ENCODE measurements at places on chromosomes 7 and 10.

DNA sequence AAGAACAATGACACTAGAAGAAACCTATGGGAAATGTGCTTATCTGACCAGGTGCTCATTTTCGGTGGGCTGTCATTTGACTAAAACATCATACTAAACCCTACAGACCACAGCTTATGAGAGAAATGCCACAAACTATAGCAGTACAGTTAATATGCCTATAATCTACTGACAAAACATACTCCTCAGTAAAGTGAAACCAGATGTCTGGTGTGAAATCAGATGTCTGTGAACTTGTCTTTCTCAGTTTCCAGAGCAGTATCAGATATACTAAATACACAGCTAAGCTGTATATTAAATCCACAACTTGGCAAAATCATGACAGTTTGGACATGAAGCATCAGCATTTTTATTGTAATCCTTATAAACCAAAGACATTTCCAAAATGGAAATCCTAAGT is 3.3 kb downstream of the IMMP2L start:
- DNase-seq = no peak

- DNase-seq = no peak
Observed at GRCh38 chr7:16730937-16731336, 22.6 kb upstream of the TSPAN13 start.

DNA sequence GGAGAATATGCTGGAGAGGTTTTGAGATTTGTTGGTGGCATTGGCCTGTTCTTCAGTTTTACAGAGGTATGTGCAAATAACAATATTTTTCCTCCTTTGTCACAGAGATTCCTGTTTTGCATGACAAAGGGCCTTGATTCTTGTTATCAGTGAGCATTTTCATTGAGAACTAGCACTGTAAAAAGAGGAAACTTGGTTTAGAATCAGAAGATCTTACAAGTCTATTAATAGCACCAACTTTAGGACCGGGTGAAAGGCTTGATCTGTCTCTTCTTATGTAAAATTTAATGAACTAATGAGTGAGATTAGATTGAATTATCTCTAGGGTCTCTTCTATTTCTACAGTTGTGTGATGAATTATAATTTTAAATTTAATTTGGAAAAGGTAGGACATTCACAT is 25.5 kb downstream of the TSPAN13 start:
- no peak for DNase-seq

- no peak for DNase-seq
Observed at GRCh38 chr10:131775433-131775832, 125.4 kb upstream of the PPP2R2D start.

GRCh38 chr7:47304727-47305719 is 276.9 kb downstream of the TNS3 start:
- no peak for DNase-seq

DNA sequence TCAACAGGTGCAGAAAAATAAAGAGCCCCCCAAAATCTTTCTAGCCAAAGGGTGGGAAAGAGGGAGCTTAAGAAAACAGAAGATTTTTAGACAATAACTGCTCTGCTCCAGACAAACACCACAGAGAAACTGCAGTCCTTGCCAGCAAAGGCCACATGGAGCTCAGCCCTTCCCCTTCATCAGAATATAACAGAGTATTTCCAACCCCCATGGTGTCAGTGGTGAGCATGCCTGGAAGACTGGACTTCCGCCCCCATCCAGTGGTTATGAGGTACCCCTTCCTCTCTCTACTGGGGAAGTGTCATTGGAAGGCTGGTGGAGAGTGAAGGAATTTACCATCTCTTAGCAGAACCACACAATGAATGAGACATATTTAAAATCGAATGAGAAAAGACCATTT is 1007.3 kb upstream of the CELF2 start:
- DNase-seq = no peak

Data from CD8-positive, alpha-beta T cell (primary cell).